Pons (tissue), 1 donor: ENCODE measurements at places on chromosomes 4 and X.

- DNase-seq, result no peak
Observed at GRCh38 chr4:2322227-2322626, 60.3 kb upstream of the MXD4 start.

DNA sequence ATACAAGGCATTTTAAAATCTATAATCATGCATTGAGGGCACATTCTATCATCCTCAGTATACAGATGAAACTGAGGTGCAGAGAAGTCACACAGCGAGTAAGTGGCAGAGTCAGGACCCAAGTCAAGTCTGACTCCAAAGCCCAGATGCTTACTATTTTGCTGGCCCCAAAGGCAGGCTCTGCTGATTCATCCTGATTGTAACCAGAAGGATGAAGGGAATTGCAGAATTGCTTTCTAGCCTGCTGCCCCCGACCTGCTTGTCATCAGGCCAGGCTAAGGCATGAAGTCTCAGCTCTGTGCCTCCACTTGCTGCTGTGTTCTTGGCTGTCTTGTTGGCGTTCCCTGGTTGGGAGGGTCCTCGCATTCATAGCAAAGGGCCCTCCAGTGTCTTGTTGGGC is 62.7 kb downstream of the SLC9A6 start:
- no peak for DNase-seq

DNA sequence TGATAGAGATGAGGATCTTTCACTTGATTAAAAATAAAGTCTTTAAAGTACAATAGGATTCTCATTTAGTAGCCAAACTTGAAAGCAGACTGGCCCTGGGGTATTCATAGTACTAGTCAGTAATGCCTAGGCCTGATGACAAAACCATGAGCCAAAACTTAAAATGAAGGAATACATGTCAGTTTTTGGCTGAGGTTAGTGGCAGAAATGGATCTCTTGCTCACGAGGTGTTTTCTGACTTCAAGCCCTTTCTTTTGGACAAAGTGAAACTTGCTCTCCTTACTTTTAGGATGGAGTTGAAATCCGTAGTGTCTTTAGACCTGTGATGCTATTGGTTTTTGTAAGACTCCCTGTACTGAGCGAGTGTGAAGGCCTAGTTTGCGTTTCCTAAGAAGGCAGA is 157.7 kb downstream of the CCNG2 start:
- DNase-seq, result no peak

DNA sequence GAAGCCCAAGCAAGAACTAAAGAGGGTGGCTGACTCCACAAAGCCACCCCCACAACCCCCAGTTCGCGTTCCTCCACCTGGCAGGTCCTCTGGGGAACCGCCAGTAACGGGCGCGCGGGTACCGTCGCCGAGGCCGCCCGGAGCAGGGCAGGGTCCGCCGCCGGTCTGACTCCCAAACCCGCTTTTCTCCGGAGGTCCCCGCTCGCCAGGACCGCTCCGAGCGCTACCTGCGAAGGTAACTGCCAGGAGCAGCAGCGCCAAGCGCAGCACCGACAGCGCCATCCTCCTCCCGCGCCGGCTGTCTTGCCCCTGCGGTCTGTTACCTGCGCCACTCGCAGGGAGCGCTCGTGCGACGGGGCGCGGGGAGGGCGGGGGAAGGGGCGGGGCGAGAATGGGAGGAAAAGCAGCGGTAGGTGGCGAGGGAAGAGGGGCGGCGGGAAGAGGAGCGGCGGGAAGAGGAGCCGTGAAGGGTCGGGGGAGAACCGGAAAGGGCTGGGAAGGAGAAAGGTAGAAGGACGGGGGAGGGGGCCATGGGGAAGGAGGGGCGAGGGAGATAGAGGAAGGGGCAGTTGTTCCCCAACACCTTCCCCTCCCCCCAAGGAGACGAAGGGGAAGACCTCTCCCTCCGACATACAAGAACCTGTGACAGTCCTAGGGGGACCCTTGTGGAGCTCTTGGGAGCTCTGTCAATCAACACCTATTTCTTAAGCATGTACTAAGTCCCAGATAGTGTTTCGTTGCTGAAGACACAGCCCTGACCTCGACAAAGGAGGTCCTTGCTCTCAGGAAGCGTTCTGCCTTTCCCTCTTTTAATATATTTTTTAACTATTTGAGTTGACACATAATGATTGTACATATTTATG is at the start of gene SPINK2:
SPINK2 (minus strand) TSS at position 321 of the 863 bp plus-strand sequence; CDS start at position 282, 39 bp downstream.
- no peak for DNase-seq

DNA sequence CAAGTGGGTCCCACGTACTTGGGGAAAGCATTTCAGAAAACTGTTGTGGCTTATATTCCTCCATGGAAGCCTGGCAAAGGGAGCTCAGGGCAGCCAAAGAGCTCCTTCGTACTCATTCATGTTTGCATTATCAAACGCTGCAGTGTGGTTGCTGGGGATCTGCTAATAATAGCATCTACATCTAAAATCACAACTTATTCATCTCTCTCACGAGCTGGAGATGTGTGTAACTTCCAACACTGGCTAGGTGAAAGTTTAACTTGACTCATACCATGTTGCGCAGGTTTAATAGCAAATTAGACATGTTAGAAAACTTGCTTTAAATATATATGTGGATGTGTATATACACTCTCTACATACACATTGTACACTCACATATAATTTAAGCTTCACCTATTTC is 415.1 kb downstream of the AFF2 start:
- no peak for DNase-seq

- DNase-seq, result no peak
Observed at GRCh38 chr4:154595807-154596206, 5.3 kb upstream of the FGA start.

DNA sequence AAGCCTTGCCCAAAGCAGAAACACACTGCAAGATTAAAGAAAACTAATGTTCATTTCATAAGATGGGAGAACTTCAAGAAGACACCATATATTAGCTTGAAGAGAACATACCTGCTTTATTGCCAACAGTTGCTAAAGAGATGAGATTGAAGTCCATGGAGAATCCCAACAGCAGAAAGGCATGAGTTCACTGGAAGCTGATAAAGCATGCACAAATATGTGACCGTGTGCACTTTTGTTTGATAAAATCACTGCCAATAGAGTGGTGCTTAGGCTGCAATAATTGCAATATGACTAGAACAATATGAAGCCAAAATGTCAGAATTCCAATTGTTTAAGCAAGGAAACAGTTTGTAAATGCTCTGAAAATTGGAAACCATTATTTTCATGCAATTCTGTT is 125.9 kb upstream of the PPARGC1A start:
- no peak for DNase-seq

DNA sequence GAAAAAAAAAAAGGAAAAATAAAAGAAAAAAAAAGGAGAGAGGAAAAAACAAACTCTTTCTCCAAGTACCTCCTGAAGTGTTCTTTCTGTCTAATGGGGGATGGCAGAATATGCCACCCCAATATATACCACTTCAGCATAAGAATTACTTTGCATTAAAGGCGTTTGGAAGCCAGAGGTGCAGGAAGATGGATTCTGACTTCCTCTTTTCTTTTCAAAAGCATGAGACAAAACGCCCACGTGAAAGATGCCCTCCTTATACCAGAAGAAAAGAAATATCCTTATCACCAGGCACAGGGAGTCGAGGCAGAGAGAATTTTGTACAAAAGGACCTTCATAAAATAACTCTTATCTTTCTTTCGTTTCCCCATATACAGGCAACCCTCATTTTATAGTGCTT is 40.9 kb downstream of the COX18 start:
- DNase-seq, result no peak

GRCh38 chrX:43745938-43746721 is 90.0 kb downstream of the MAOA start:
- DNase-seq, result no peak

DNA sequence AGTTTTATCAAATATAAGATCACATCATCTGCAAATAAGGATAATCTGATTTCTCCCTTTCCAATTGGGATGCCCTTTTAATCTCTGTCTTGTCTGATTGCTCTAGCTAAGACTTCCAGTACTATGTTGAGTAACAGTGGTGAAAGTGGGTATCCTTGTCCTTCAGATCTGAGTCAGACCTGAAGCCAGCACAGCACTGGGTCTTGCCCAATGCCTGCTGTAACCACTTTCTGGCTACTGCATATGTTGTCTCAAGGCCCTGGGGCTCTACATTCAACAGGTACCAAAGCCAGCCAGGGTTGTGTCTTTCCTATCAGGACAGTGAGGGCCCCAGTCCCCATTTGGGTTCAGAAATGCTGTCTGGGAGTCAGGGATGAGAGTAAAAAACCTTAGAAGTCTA is 90.3 kb downstream of the CYSLTR1 start:
- DNase-seq, result no peak

DNA sequence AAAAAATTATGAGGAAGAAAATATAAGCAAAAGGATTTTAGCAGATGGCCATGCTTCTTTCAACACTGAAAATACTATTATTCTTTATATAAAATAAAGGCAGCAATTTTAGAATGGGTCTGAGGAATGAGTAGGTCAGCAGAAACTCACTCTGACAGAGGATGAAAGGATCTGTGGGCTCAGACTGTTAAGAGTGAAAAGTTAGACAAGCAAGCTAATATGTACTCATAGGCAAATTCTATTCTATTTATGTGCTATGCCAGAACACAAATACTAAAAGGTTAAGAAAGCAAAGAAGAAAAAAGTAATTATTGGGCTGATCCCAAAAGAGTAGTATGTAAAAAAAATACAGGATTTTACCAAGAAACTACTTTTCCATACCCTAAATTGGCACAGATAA is 13.9 kb downstream of the LCORL start:
- DNase-seq, result no peak

- DNase-seq, result no peak
Observed at GRCh38 chrX:129717892-129718291, 20.9 kb upstream of the XPNPEP2 start.

DNA sequence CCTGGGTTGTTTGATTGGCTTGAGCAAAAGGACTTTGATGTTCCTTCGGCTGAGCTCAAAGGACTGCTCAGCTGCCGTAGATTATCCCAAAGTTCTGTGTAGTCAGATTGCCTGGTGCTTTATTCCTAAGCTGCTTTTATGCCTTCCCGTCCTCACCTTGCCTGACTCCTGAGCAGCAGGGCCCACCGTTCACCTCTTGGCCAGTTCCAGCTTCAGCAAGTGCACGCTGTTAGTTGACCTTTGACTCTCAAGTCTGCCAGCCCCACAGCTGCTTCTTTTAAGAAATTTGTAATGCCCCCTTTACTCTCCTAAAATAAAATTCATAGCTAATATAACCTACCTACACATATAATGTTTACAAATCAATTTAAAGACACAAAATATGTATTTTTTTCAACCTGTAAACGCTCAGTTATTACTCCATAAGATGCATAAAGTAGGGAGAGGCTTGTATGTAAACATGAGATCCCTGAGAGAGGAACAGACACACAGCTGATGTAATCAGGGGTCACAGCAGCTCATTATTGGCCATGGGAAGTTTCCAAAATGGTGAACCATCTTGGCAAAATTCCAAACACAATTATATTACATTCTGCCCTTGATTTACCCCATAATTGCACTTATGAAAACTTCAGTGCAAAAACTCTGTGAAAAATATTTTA is 28.6 kb downstream of the UCHL1 start:
- DNase-seq, result no peak

- no peak for DNase-seq
Observed at GRCh38 chr4:73669410-73670183, 49.4 kb upstream of the RASSF6 start.

DNA sequence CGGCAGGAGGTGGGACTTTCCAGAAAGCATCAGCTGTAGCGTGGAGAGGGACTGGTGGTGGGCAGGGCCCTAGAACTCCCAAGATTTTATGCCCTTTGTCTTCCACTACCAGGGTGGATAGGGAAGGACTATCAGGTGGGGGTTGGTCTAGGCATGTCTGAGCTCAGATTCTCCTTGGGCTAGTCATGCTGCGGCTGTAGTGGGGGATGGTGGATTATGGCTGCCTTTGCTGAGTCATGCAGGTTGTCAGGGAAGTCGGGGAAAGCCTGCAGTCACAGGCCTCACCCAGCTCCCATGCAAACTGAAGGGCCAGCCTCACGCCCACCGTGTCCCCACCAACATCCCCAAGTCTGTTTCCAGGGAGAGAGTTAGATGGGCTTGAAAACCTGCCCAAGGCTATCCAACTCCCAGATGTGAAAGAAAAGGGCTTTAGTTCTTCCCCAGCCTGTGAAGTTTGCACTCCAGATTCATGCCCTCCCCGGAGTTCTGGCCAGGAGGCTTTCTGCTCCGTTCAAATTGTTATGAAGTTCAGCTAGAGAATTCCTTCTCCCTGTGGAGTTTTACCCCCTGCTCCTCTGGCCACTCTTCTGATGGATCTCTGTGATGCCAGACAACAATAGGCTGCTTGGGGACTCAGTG is 13.4 kb upstream of the MEPE start:
- no peak for DNase-seq

GRCh38 chr4:185405296-185405999 is 8.8 kb downstream of the ANKRD37 start:
- no peak for DNase-seq

- DNase-seq, result no peak
Observed at GRCh38 chr4:70670332-70671014, 4.2 kb upstream of the JCHAIN start.

DNA sequence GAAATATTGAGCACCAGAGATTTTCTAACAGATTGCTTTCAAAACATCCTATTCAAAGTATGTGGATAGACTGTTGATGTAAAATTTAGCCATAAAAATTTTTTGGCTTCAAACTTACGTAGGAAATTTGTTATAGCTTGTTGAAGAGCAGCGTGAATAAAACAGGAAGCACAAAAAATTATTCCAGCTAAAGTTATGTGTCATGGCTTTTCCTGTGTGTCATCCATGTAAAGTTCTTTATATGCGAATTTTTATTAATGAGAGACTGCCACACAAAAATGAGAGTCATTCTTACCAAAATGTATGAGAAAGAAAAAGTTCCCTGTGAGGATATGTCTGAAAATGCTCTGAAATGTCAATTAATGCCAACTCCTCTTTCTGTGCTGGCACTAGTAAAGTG is 19.5 kb downstream of the EPGN start:
- DNase-seq, result no peak

GRCh38 chr4:158729716-158730559 is 6.7 kb upstream of the PPID start:
- peak; percentile 85 for DNase-seq

DNA sequence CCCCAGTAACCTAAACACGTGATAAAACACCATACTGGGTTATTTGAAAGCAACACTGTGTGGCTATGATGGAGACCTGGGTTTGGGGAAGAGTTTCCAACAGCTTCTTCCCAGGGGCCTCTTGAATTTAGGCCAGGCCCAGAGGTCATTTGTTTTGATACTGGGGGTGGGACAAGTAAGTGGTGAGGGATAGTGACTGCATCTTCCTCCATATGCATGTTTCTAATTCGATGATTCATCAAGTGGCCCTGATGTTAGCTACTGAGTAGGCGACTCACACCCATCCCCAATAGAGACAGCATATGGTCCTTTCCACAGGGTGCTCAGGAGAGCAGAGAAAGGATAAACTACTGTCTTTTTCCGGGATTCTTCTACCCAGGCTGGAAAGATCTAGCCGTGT is 2.7 kb downstream of the NDP start:
- DNase-seq, result no peak

GRCh38 chr4:146369446-146369845 is 152.3 kb downstream of the SLC10A7 start:
- DNase-seq, result no peak

GRCh38 chr4:140755774-140756318 is 339 bp downstream of the TBC1D9 start:
- no peak for DNase-seq

GRCh38 chr4:25807102-25807728 is 55.6 kb downstream of the SEL1L3 start:
- no peak for DNase-seq
